Left hindlimb (tissue), 1 donor: ENCODE measurements at places on chromosomes 11 and 22.
A peak's percentile ranks its signal among the peaks of the same experiment; 100 is the strongest.

GRCh38 chr22:28867191-28867590 is 16.2 kb upstream of the ZNRF3 start:
- DNase-seq, result no peak

DNA sequence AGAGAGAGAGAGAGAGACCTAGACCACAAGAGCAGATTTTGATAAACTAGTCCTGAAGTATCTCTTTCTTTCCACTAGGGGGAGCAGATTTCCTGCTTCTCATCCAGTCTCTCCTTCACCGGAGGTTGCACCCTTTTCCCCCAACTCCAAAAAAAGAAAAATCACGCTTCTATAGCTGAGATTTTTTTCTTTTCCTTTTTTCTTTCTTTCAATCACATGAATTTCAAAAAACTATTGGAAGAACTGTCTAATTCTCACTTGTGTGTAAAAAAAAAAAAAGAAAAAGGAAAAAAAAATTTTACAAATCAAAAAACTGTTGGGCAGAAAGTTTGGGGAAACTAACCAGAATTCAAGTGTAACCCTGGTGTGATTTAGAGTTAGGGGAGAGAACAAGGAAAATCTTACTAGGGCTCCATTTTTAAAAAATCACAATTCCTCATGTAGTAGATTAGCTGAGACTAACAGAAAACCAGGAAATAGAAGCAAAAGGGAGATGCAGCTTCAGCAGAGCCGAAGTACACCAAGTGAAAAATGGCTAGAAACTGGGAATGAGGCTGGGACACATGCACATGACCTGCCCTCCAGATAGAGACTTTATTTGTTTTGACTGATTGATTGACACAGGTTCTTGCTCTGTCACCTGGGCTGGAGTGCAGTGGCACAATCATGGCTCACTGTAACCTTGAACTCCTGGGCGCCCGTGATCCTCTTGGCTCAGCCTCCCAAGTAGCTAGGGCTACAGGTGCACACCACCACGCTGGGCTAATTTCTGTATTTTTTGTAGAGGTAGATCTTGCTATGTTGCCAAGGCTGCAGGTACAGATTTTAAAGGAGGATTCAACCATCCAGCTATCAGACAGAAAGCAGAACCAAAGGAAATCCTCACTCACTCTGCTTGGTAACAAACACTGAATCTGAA is 27.1 kb downstream of the SDHD start:
- no peak for DNase-seq

DNA sequence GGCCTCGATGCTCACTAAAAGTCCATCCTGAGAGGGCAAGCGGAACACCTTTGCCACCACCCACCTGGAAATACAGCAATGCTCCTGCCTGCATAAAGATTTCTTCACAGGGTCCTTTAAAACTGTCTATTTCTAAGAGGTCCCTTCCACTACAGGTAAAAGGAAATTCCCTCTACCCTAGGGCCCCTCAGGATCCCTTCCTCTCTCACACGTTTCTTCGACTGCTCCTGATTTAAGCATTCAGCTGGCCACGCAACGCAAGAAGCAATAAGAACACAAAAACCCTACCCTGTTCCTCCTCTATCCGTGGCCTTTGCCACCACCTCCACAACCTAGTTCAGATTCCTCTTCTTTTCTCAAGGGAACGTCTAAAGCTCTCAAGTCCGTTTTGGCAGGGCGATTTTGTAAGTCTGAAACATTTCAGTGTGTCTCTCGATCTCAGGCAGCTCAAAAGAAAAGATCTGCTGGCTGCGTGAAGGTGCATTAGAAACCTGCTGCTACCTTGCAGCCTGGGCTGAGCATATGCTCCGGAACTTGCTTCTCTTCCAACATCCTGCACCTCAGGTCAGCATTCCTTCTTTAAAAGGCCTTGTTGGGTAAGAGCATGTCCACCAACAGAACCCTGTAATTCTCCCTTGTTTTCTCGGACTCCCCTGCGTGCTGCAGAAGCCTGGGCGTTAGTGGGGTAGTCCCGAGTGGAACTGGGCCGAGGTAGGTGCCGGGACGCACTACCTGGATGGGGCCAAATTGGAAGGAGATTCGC is 1.6 kb downstream of the LGR4 start:
- no peak for DNase-seq

- DNase-seq, result peak; percentile 82
Measured at GRCh38 chr11:123083623-123084029, 21.7 kb upstream of the HSPA8 start.

DNA sequence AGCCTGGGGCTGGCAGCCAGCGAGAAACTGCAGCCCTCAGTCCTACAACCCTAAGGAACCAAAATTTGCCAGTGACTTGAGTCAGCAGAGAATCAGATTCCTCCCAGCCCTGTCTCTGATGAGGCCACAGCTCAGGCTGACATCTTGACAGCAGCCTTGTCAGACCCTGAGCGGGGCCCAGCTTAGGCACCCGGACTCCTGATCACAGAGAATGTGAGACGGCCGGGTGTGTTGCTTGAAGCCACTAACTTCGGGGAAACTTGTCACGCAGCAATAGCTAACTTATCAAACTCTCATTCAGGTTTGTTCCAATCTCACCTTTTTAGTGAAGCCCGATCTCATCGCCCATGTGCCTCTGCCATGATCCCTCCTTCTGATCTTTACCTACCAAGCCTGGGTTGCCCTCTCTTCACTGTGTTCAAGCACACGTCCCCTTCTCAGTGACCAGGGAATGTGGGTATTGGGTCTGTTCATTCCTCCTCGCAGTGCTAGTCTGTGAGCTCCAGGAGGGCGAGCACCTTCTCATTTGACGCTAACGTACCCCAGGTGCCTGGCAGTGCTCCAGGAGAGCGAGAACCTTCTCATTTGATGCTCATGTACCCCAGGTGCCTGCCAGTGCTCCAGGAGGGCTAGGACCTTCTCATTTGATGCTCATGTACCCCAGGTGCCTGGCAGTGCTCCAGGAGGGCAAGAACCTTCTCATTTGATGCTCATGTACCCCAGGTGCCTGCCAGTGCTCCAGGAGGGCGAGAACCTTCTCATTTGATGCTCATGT is 280.7 kb downstream of the BRD1 start:
- DNase-seq, result no peak

- DNase-seq, result no peak
Measured at GRCh38 chr11:45280449-45280848, 5.7 kb downstream of the SYT13 start.

DNA sequence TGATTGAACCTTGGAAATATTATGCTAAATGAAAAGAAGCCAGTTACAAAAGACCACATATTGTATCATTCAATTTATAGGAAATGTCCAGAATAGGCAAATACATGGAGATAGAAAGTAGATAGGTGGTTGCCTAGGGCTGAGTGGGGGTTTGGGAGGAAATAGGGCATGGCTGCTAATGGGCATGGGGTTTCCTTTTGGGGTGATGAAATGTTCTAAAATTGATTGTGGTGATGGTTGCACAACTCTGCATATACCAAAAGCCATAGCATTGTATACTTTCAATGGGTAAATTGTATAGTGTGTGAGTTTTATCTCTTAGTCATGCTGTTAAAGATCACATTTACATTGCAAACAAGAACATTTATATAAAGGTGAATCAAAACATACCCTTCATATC is 48.7 kb downstream of the LDLRAD3 start:
- no peak for DNase-seq

GRCh38 chr22:29195118-29195963 is 10.4 kb upstream of the EMID1 start:
- no peak for DNase-seq

- no peak for DNase-seq
Measured at GRCh38 chr22:39955675-39956074, 4.5 kb upstream of the TMA7B start.

DNA sequence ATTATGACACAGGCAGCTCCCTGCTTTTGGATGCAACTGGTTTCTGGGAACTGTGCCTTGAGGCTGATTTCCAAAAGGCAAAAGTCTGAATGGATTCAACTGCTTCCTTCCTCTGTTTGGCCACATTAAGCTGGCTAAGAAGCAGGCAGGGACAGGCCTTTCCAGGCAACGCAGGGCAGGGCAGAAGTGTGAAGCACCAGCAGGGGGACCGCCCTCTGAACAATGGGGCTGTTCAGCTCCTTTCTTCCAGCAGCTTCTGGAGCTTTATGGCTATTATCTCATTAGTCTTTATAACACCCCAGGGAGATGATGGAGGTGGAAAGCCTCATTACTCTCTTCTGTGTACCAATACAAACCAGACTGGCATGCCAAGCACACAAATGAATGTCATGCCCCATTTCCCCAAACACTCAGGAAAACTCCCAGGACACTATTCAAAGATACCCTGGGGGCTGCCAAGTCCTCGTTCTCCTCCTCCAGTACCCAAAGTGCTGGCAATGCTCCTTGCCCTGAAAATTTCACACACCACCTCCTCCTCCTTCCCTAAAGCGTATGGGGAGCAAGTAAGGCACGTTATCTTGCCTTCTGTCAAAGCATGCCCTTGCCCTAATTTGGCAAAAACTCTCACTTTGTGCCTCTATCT is 21.3 kb downstream of the MORC2 start:
- no peak for DNase-seq

DNA sequence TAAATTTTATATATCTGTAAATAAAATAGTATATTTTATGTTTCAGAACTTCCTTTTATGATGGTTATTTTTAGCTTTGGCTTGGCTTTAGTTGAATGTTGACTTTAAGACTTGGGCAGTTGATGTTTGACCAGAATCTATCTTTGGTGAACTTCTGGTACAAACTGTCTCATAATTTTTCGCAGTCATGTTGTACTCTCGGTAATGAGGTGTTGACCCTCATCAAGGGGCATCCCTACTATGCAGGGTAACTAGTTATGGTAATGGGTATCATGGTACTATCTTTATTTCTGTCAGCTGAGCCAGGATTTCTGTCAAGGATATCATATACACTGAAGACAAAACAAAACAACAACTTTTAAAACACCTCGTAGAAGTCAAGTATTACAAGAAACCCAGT is 67.7 kb downstream of the NXPE2 start:
- no peak for DNase-seq

DNA sequence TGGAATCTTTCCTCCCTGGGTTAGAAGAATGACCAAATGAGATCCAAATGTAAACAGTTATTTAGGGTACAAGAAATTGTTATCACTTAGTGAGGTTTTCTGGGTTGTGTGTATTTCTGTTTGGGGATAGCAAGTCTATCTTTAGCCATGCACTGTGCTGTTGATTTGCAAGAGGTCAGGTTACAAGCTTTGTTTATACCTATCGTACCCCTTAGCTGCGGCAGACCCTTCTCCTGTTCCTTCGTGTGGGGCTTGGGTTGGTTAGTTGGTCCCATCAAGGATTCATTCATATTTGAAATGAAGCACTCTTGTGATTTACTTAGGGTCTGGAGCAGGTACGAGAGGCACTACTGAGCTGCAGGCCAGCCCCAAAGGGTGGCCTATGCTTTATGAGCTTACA is 72.6 kb downstream of the USP35 start:
- DNase-seq, result no peak

DNA sequence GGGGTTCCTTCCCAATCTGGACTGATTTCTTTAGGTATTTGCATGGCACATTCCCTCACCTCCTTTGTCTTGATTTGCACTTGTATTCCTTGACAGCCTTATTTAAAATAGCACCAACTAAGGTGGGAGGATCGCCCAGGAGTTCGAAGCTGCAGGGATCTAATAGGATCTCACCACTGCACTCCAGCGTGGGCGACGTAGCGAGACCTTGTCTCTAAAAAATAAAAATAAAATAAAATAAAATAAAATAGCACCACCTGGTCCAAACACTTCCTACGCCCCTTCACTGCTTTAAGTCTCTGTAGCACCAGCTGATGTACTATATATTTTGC is 775 bp downstream of the SLC2A11 start:
- DNase-seq, result no peak

DNA sequence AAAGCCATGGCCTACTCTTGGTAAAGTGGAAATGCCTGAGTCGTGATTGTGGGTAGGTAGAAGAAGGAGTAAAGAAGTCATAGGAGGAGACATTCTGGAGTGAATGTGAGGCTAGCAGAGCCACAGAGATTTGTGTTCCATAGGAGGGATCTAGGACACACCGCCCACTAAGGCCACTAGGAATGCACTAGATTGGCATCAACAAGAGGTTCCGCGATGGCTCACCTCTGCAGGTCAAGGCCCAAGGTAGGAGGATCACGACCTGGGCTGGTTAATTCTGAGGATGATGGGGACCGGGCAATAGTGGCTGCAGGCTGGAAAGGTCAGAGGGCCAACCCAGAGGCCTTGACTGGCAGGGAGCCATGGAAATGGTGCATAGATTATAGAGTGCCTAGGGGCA is 48.8 kb upstream of the OPCML start:
- no peak for DNase-seq
